ENCODE measurements at places on chromosomes 2 and 18. TPM values are rescaled to one million over a fixed set of nuclear protein-coding genes. Genes with fewer than 3 reads are reported as not detected.

GRCh38 chr2:190090148-190090547, 27.6 kb upstream of the MSTN start:
- H3K27ac ChIP-seq: no peak overlapping the region
- no peaks in the 10 kb centered on the region for H3K27me3 ChIP-seq
- DNase-seq: no peak
- no peak overlapping the region for H3K4me3 ChIP-seq

- H3K4me3 ChIP-seq: no peak overlapping the region
- DNase-seq: no peak
- no peaks in the 10 kb centered on the region for H3K36me3 ChIP-seq
- no peaks in the 10 kb centered on the region for H3K27me3 ChIP-seq
Measured at GRCh38 chr2:17600556-17601204, 60.2 kb downstream of the VSNL1 start.

GRCh38 chr2:258933-259332, 4.9 kb downstream of the SH3YL1 start:
- H3K36me3 ChIP-seq: no peaks in the 10 kb centered on the region
- no peak overlapping the region for H3K27ac ChIP-seq
- H3K4me3 ChIP-seq: no peak overlapping the region
- H3K27me3 ChIP-seq: no peaks in the 10 kb centered on the region
- no peaks in the 10 kb centered on the region for H3K4me1 ChIP-seq

DNA sequence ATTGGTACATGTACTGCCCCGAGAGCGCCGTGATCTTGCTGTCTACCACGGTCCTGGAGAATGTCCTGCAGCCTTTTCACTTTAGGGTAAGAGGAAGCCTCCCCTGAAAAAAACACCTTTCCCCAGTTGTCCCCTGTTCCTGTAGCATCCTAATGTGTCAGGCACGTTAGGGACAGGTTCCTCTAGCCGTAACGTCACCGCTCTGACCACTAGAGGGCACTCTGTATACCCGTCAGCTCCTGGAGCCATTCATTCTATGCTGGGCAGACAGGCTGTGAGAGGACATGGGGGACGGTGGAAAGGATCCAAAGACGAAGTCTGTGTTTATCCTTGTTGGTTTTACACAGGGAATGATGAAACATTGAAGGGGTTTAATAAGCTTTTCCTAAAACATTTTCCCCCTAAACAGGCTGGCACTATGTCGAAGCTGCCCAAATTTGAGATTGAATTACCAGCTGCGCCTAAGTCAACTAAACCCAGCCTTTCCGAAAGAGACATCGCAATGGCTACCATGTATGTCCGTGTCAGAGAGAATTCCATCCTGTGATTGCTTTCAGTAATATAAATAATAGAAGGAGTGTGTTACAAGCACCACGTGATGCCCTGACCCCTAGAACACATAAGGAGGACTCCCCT, 12.7 kb downstream of the RMC1 start:
- no peak overlapping the region for H3K4me3 ChIP-seq
- H3K36me3 ChIP-seq: no peaks in the 10 kb centered on the region
- no peaks in the 10 kb centered on the region for H3K27me3 ChIP-seq
- DNase-seq: peak; percentile 63
- no peak overlapping the region for H3K27ac ChIP-seq

R3HDM1 gene
- 41.8 TPM for total RNA-seq

DNA sequence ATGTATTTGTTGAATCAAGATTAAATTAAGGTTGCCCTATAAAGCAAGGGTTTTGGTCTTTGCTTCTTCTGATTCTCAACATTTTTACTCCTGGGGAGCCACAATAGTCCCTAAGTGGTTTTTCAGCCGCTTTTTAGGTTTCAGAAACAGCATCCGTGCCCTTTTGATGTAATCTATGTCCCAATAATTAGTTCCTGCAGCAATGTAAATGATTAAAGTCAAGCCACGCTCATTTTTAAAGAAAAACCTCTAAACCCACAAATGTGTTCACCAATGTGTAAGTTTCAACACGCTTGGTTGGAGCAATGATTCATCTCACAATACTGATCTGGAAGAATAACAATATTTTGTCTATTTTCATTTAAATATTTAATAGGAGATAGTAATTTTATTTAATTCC, 5.6 kb downstream of the ARL4C start:
- no peak overlapping the region for H3K27ac ChIP-seq
- no peaks in the 10 kb centered on the region for H3K27me3 ChIP-seq
- DNase-seq: no peak

GRCh38 chr2:113015655-113016054, 10.4 kb downstream of the IL36A start:
- DNase-seq: no peak
- no peak overlapping the region for H3K4me3 ChIP-seq
- H3K4me1 ChIP-seq: no peaks in the 10 kb centered on the region
- H3K27me3 ChIP-seq: no peaks in the 10 kb centered on the region
- no peak overlapping the region for H3K27ac ChIP-seq

GRCh38 chr2:239811806-239812560, 213.2 kb downstream of the NDUFA10 start:
- H3K4me1 ChIP-seq: peaks cover 4% of the 10 kb centered on the region
- no peaks in the 10 kb centered on the region for H3K27me3 ChIP-seq
- peak overlapping the region; percentile 0 for H3K27ac ChIP-seq
- H3K36me3 ChIP-seq: no peaks in the 10 kb centered on the region
- peak; percentile 9 for DNase-seq

DNA sequence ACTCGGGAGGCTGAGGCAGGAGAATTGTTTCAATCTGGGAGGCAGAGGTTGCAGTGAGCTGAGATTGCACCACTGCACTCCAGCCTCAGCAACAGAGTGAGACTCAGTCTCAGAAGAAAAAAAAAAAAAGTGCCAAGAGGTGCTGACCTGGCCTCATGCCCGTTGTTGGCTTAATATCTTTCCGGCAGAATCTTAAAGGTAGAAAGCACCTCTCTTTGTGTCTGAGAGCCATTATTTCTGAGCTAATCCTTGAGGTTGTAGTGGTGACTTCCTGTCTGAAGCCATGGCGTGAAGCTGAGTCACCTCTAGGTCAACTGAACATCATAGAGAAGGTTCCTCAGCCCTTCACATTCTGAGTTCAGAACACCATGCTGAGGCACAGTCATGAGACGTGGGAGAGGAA, 60.4 kb downstream of the WDSUB1 start:
- H3K27me3 ChIP-seq: no peaks in the 10 kb centered on the region
- DNase-seq: no peak
- no peak overlapping the region for H3K27ac ChIP-seq
- no peak overlapping the region for H3K4me3 ChIP-seq
- no peaks in the 10 kb centered on the region for H3K4me1 ChIP-seq

GRCh38 chr2:26609205-26609631, 31.9 kb downstream of the CIB4 start:
- H3K4me1 ChIP-seq: no peaks in the 10 kb centered on the region
- DNase-seq: no peak

HDHD2 gene
- 8.8 TPM for total RNA-seq

DNA sequence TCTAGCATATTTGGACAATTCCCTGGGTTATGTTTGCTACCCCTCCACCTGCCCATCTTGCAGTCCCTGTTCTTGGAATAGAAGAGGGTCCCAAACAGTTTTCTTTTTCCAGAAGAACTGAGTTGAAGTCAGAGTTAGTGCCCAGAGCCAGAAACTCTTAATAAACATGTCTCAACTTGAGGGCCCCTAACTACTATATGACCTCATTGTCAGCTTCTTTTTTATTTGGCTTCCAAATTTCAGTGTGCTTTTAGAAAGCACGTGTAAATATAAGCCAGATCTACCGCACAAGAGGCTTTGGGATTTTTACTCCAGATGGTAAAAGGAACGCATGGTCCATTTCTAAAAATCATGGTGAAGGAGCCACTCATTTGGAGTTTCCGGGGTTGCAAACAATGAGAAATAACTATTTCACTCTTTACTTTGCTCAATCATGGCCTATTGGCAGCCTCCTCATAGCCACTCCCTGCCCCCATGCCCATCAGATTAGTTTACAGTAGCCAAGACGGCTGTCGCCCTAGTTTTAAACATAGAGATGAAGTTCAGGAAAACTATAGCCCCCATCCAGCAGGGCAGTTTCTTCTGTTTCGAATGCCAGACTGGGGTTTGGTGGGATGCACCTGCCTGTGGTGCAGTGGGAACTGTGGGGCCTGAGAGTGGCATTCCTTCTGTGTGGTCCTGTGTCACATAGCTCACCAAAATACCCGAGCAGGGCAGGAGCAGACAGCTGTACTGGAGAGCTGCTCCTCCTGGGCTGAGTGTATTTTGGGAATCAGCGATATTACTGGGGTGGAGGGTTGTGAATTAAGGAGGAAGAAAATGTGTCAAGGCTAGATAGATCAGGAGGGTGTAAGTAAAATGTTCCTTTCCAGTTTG, 1.7 kb downstream of the MAPRE3 start:
- H3K27me3 ChIP-seq: no peaks in the 10 kb centered on the region
- no peaks in the 10 kb centered on the region for H3K36me3 ChIP-seq
- no peak overlapping the region for H3K27ac ChIP-seq
- H3K4me1 ChIP-seq: peaks cover 6% of the 10 kb centered on the region
- no peak for DNase-seq
- no peak overlapping the region for H3K4me3 ChIP-seq

DNA sequence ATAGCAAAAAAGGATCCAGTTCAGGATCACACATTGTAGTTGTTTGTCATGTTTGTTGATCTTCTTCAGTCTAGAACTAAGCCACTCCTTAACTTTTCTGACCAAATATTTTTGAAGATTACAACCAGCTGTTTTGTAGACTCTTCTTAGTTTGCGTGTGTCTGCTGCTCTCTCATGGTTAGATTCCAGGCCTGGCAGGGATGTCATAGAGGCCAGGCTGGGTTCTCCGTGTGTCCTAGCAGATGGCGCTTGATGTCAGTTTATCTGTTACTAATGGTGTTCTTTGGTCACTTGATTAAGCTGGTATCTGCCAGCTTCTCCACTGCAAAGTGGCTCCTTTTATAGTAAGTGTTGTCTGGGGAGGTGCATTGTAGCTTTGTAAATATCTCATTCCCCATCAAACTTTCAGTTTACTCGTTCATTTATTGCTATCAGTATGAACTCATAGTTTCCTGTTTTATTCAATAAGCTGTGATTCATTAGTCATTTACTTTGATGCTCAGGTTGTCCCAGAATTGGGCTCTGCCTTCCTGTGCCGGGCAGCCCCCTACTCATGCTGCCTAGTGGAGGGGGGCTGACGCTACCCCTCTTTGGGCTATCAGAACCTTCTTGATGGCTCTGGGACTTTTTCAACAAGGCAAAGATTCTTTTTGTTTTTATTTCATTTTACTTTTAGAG, 42.1 kb downstream of the GRHL1 start:
- H3K36me3 ChIP-seq: no peaks in the 10 kb centered on the region
- H3K4me3 ChIP-seq: no peak overlapping the region
- peak overlapping the region; percentile 46 for H3K27ac ChIP-seq
- H3K27me3 ChIP-seq: no peaks in the 10 kb centered on the region
- DNase-seq: no peak

DNA sequence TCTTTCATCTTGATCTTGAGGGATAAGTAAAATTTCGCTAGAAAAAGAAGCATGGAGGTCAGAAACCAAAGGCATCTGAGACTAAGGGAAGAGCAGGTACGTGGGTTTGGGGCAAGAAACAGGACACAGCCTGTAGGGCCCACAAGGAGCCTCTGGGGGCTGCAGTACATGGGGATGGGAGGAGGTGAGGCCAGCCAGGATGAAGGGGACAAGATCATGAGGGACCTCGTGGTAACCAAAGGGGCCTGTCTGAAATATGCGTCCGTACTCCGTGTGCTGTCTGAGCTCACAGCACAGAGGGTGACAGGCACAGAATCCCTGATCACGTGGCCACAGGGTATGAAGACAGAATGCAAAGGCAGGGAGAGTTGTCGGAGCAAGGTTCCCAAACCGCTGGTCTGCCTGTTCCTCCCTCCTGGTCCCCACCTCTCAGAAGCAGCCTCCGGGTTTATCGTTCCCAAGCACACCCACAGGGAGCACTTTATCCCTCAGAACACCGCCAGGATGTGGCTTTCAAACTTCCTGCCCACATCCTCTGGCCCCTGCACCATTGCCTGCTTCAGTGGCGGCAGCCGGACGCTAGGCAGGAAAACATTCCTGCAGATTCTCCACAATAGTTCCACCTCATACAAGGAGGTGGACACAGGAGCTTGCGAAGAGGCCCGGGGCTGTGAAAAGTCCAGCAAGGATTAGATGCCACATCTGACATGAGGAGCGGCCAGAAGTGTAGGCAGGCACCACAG, 12.0 kb downstream of the TMEM163 start:
- H3K4me3 ChIP-seq: no peak overlapping the region
- no peak for DNase-seq
- no peaks in the 10 kb centered on the region for H3K27me3 ChIP-seq
- H3K27ac ChIP-seq: no peak overlapping the region
- H3K36me3 ChIP-seq: no peaks in the 10 kb centered on the region
- no peaks in the 10 kb centered on the region for H3K4me1 ChIP-seq

- H3K4me1 ChIP-seq: no peaks in the 10 kb centered on the region
- H3K4me3 ChIP-seq: no peak overlapping the region
- no peaks in the 10 kb centered on the region for H3K36me3 ChIP-seq
- H3K27me3 ChIP-seq: no peaks in the 10 kb centered on the region
- no peak overlapping the region for H3K27ac ChIP-seq
- no peak for DNase-seq
Measured at GRCh38 chr2:204880928-204881327, 335.7 kb downstream of the PARD3B start.

AKAIN1 gene
- not detected for total RNA-seq

TLX2 gene
- total RNA-seq: not detected

GRCh38 chr2:113791697-113792590, 35.5 kb upstream of the SLC35F5 start:
- no peaks in the 10 kb centered on the region for H3K36me3 ChIP-seq
- DNase-seq: no peak
- no peaks in the 10 kb centered on the region for H3K27me3 ChIP-seq
- no peaks in the 10 kb centered on the region for H3K4me1 ChIP-seq

DNA sequence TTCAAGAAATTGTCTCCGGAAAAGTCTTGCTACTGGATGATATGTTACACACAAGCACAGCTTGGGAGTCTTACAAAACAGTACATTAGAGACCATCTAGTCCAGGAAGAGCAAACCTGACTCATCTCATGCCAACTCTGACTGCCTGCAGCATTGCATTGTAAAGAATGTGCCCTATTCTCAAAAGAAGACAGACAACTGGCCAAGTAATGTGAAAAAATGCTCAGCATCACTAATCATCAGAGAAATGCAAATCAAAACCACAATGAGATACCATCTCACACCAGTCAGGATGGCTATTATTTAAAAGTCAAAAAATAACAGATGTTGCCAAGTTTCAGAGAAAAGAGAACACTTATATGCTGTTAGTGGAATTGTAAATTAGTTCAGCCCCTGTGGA, 42.7 kb upstream of the GORASP2 start:
- H3K4me3 ChIP-seq: no peak overlapping the region
- no peaks in the 10 kb centered on the region for H3K36me3 ChIP-seq
- no peak for DNase-seq
- H3K27me3 ChIP-seq: no peaks in the 10 kb centered on the region
- no peak overlapping the region for H3K27ac ChIP-seq

DNA sequence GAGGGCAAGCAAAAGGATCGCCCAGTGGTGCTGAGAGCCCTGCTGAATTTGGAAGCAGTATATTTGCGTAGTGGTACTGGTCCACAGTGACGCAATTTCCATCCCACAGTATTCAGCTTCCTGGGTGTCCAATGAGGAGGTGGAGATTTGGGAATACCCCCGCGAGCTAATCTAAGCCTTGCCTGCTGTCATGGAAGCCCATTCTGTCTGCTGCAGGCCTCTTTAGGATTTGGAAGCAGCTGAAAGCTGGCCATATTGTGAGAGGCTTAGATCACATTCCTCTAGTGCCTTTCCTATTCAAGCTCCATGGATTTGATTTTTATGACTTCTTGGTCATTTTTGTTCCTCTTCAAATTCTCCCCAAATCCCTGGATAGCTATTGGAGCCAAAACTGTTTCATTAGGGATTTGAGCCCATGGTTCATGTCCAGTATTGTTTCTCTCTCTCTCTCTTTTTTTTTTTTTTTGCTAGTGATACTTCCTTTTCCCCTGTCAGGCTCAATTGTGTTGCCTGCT, 22.3 kb upstream of the DYNC2LI1 start:
- no peak for DNase-seq
- H3K36me3 ChIP-seq: no peaks in the 10 kb centered on the region
- no peaks in the 10 kb centered on the region for H3K27me3 ChIP-seq
- no peak overlapping the region for H3K27ac ChIP-seq
- H3K4me1 ChIP-seq: no peaks in the 10 kb centered on the region
